ENCODE measurements at places on chromosomes 3 and 15.
A peak's percentile ranks its signal among the peaks of the same experiment; 100 is the strongest.

DNA sequence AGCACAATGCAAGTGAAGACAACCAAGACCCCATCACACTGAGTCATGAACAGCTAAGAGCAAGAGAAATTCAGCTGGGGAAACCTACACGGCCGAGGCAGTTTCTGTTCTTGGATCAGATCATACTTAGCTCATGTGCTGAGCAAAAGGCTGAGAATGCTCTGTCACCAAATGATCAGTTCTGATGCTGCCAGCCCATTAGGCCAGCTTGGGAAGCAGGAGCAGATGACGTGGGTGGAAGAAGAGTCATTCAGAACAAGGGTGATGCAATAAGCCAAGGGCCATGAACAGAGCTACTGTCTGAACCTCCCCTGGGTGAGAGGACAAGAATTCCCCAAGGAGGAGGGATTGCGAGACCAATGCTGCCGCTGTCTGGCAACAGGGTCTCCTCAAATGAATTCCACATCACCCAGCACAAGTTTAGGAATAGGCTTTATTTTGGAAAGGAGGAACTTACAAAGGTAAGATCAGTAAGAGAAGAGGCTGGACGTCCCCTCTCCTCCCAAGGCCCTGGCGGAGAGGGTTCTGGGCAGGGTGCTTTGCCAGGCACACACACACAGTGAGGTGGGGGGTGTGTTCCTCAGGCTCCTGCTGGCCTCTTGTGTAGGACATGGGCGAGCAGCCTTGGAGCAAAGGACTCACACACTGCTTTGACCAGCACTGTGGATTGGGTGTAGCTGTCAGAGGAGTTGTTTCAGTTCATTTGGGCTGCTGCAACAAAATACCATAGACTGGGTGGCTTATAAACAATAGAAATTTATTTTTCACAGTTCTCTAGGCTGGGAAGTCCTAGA, 65.6 kb upstream of the CTXND1 start:
- no peak for DNase-seq

DNA sequence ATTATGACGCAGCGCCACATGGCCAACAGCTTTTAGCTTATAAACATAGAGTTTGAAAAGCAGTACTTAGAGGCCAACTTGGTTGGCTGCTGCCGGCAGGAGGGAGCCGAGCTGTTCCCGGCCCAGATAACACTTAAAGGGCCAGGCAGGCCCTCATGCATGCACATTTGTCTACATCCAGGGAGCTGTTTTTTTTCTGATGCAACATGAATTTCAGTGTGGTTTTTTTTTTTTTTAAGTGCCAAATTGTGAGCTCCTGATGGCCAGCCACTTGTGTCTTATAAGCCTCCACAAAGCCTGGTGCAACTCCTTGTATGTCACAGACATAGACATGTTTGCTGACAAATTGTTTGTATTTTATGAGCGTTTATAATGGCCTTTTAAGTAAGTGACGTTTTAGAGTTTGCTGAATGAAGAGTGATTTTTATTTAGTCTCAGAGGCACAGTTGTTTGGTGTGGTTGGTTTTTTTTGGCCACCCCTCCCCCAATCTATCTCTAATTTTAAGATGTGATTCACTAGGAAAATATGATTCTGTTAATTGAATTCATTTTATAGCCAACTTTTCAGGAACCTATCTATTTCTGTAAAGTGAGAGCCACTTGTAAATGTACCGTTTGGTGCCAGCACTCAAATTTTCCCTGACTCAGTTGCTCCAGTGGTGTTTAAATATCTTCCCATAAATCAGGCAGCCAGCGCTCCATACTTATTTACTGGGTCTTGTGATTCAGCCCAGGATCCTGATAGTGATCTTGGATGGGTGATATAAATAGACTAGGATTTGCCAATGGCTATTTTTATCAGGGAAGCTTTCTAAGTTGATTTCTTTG, 134.3 kb downstream of the VGLL4 start:
- DNase-seq = no peak

- DNase-seq = peak; percentile 21
Observed at GRCh38 chr15:78308422-78309032, 9.1 kb upstream of the SKIC8 start.

DNA sequence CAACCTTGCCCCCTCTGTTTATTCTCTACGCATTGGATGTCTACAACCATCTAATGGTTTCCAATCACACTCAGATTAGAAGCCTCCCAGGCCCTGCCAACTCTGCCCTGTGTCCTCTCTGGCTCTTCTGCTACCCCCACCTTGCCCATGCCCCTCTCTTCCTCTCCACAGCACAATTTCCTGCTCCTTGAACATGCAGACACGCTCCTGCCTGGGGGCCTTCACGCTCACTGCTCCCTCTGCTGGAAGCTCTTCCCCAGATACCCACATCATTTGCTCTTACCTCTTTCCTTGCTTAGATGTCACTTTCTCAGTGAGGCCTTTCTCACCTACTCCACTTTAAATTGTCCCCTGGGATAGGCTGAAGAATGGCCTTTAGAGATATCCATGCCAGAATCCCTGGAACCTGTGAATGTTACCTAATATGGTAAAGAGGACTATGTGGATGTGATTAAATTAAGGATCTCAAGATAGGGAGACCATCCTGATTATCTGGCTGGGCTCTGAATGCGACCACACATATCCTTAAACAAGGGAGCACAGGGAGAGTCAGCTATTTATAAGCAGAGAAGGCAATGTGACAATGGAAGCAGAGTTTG, 9.9 kb downstream of the KY start:
- no peak for DNase-seq
